ENCODE measurements at places on chromosomes 3 and 15.
A peak's percentile ranks its signal among the peaks of the same experiment; 100 is the strongest.

DNA sequence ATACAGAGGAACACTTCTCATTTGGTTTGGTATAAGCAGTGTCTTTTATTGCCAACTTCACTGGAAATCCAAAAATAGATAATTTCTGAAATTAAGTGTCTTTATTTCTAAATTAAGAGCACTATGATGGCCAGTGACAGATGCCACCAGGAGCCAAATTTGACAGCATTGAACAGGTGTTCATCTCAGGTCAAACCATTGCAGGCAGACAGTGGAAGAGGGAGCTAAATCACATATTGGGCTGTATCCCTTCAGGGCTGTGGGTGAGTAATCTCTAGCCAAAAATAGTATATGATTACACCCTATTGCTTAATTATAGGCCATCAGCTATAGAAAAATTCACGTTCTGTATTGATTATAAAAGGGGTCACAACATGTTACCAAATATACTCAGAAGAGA lies 457.7 kb downstream of the NAALADL2 start:
- DNase-seq, result no peak

DNA sequence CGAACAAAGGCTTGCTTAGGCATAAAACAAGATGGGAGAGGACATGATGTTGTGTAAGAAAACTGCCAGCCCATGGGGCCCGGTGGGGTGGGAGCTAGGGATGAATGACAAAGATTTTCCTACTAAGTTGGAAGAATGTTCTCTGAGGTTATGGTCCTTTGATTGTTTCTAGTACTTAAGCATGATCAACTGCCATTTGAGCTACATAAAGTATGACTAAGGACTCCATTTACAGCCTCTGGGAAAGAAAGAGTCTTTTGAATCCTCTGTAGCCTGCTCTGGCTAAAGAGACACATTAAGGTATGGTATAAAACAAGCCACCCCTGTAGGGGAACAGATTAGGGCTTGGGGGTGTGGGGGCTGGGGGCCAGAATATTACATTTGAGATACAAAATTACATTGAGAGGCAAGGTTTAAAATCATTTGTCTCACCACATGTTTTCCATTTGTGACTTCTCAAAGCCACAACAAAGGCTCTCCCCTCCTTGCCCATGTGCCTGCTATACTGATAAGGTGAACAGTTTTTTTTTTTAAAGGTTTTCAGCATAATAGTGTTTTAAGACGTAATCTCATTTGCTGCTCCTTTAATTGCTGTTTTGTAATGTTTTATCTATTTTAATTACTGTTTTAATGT lies 323.4 kb downstream of the CHST2 start:
- DNase-seq, result no peak

DNA sequence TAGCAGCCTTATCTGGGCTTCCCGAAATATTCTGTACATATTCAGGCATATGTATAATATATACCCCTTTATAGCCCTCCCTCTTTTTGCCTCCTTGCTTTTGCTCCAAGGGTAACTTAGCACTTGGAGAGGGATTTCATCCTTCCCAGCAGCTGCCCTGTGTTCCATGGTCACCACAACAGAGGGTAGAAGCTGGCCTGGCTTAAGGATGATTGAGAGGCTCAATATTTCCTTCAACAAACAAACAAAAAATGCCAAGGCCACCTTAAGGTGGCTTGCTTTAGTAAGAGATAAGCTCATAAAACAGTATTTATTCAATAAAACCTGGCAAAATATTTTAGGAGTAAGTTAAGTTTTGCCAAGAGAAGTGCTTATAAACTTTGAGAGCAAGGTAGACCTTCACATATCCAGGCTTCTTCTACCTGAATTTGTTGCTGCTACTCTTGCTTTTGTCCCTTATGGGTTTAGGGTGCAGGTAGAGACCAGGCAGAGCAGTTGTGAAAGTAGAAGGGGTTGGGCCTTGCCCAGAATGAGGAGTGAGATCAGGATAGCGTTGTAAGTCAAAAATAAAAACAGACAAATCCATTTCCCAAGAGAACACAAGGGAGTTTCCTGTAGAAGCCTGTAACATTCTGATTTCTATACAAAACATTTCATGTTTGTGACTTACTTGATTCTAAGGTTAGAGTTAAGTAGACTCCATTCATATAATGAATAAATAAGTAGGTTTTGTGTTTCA lies 52.7 kb upstream of the ATOSA start:
- no peak for DNase-seq

DNA sequence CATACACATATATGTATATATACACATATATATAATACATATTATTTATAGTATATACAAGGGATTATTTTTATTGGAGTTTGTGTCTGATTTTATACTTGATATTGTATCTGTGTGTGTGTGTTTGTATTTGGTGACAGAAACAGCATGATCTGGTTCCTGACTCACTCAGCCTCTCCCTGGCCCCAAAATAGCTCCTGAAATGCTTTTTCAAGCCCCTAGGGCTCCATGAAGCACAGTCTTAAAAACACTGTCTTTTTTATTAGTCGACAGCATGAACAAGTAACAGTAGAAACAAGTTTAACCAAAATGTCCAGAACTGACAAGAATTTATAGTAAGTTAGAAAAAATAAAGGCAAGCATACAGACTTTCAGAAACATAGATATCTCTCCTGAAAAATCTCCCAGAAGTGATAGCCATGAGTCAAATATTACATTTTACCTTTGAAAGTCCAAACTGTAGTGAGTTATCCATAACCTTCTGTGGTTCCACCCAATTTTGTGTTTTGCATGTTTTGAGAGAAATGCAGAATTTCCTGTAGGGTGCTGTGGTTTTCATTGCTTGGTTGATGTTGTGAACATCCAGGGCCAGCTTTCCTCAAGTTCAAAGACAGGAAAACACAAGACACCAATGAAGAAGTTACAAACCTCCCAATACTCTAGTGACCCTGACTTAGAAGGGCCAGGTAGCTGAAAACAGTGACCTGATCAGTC lies 98.5 kb upstream of the CCDC80 start:
- DNase-seq, result peak; percentile 25

DNA sequence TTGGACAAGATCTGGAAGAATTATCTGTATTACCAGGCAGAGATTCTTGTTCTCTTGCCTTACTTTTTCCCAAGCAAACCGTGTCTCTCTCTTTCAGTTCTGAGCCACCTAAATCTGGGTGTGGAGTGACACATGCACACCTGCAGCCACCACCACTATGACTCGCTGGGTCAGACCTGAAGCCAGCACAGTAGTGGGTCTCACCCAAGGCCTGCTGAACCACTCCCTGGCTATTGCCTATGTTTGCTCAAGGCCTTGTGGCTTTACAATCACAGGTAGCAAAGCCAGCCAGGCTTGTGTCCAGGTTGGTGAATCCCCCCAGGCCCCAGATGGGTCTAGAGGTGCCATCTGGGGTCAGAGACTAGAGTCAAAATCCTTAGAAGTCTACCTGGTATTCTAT lies 28.7 kb upstream of the COPB2 start:
- no peak for DNase-seq

DNA sequence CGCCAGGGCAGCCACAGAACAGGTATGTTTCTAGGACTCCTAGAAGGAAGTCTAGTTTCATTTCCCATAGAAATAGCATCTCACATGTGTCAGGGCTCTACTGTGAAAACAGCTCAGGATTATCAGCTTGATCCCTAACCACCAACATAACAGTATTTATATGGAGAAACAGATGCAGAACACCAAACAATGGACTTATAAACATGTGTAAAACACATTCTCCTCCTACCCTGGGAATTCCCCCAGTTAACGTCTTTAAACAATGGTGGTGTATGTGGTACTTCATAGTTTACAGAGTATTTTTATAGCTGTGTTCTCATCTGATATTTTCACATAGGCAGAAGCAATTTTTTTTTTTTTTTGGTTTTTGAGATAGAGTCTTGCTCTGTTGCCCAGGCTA lies 9.7 kb downstream of the TNFSF10 start:
- no peak for DNase-seq

DNA sequence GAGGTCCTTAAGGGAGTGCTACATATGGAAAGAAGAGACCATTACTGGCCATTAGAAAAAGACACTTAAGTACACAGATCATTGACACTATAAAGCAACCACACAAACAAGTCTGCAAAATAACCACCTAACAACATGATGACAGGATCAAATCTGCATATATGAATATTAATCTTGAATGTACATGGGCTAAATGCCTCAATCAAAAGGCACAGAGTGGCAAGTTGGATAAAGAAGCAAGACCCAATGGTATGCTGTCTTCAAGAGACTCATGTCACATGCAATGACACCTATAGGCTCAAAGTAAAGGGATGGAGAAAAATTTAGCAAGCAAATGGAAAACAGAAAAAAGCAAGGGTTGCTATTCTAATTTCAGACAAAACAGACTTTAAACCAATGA lies 28.4 kb upstream of the CCNL1 start:
- no peak for DNase-seq

- DNase-seq, result no peak
Observed at GRCh38 chr3:82587174-82587573, 825.7 kb upstream of the GBE1 start.

GRCh38 chr15:25770031-25770430 lies 93.1 kb downstream of the ATP10A start:
- DNase-seq, result no peak

DNA sequence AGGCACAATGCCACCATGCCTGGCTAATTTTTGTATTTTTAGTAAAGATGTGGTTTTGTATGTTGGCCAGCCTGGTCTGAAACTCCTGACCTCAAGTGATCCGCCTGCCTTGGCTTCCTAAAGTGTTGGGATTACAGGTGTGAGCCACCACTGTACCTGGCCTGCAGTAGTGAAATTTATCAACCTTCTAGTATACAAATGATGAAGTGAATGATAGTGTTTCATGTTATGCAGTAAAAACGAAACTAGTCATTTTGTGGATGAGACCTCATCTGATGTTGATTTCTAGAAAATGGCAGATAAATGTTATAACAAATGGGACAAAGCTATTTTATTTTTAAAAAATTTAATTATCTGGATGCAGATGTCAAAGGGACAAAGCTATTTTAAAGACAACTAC lies 32.9 kb downstream of the NXPE3 start:
- DNase-seq, result no peak

DNA sequence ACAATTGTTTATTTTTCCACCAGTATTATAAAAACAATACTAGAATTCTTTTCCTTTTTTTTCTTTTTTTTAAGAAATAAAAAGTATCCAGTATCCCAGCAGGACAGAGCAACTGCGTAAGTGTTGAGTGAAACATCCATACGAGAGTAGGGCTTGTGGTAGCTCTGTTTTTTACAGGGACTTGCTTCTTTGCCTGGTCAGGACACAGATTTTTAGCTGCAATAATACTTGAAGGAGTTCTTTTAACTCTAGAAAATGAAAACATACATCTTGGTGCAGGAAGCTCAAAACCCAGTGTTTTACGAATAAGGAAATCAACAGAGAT lies 297.7 kb upstream of the NR2E3 start:
- no peak for DNase-seq

- no peak for DNase-seq
Observed at GRCh38 chr3:72018343-72018984, 233.5 kb upstream of the PROK2 start.

Measured in CD4-positive, alpha-beta T cell treated with Interleukin-4 for 1 hour (primary cell).